ENCODE measurements at places on chromosomes 6 and 20. TPM values are rescaled to one million over a fixed set of nuclear protein-coding genes. Genes with fewer than 3 reads are reported as not detected.

TRAPPC3L gene
- total RNA-seq: not detected

CFAP206 gene
- total RNA-seq: 0.17 TPM

PPP1R14C gene
- 0.78 TPM for total RNA-seq

DCDC2 gene
- 3.7 TPM for total RNA-seq

STX16 gene
- total RNA-seq: 33.6 TPM

NHSL1 gene
- 3.5 TPM for total RNA-seq

TTK gene
- 22.0 TPM for total RNA-seq

NHLRC1 gene
- 2.2 TPM for total RNA-seq

GGTLC1 gene
- total RNA-seq: not detected

TRIM10 gene
- total RNA-seq: not detected

RGS17 gene
- 3.5 TPM for total RNA-seq
